ENCODE measurements at places on chromosomes 4 and X. TPM values are rescaled to one million over a fixed set of nuclear protein-coding genes. Genes with fewer than 3 reads are reported as not detected.

The TRIM75 gene
- not detected for total RNA-seq

The SORBS2 gene
- 3.4 TPM for total RNA-seq

The UBE2D3 gene
- 261 TPM for total RNA-seq

The NMU gene
- not detected for total RNA-seq

The BEX5 gene
- total RNA-seq = not detected

The TBCK gene
- total RNA-seq = 45.3 TPM

The KIAA1210 gene
- not detected for total RNA-seq

The DHX15 gene
- total RNA-seq = 144 TPM

The ADH1A gene
- 0.19 TPM for total RNA-seq

The MAP7D2 gene
- not detected for total RNA-seq

The GPM6B gene
- 36.3 TPM for total RNA-seq

The FOXO4 gene
- 4.9 TPM for total RNA-seq

The ATOH1 gene
- not detected for total RNA-seq

The ADH7 gene
- total RNA-seq = not detected

The MAP9 gene
- 22.3 TPM for total RNA-seq

The MFAP3L gene
- 0.44 TPM for total RNA-seq

The LUZP4 gene
- total RNA-seq = not detected

The POF1B gene
- total RNA-seq = not detected
